ENCODE measurements at places on chromosomes 4 and X.
A peak's percentile ranks its signal among the peaks of the same experiment; 100 is the strongest.

GRCh38 chrX:63327788-63328187 lies 23.3 kb downstream of the SPIN4 start:
- DNase-seq: no peak

DNA sequence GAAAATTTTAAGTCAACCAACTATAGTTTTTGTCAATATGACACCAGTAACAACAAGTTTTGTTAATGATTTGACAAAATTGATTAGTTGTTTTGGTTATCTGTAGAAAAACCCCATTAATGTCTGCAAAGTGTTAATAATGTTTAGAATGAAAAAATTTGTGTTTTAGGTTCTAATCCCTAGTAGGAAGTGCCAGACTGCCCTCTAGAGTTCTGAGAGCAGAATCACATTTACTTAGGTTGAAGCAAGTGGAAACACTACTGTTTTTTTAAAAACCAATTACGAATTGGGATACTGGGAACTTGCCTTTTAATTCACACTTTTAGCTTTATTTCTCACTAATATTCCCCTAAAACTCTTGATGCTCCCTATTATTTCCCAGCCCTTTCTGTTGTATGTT lies 101.1 kb upstream of the CYLC1 start:
- DNase-seq: no peak

GRCh38 chrX:7132335-7133049 lies 15.0 kb upstream of the STS start:
- DNase-seq: peak; percentile 8

DNA sequence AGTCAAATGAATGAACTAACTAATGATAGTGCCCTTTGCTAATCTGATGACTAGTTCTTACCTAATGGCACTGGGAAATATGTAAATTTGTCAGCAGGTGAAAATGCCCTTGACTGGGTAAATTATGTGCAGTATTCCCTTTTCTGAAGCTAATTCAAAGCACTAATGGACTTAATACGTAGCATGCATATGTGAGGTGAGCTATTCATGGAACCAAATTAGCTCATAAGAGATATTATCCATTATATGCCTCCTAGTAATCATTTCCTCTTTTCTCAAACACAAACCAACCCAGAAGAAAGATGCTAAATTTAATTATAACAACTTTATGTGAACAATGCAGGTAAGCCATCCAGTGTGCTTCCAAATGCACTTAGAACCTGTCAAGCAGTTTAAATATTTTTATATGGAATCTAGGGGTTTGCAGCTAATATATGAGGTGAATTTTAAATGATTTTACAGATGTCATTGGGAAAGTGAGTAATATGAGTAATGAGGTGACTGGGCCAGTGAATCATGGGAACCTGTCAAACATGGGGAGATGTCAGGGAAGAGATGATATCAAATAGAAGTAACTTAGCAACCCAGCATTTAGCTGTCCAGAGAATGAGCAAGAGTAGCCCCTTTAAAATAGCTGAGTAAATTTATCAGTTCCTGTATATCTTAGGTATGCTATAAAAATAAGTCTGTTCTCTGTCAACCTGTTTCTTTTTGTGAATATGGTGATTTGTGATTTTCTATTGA lies 315.0 kb downstream of the AFF2 start:
- no peak for DNase-seq

- DNase-seq: no peak
These were observed 12.4 kb downstream of the TNIP2 start for GRCh38 chr4:2743518-2744445.

DNA sequence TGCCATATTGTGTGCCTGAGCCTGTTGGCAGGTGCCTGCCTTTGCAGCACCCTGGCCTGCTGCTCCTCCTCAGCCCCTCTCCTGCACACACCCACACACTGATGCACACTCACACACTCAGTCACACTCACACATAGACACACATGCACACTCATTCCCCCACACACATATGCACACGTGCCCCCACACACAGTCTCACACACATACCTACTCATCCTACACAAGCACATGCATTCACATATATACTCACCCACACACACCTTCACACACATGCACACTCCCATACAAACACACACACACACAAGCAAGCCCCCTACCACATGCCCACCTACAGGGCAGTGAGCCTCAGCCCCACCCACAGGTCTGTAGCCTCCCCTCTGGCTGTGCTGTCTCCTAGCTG lies 245.0 kb downstream of the EVC2 start:
- DNase-seq: no peak

DNA sequence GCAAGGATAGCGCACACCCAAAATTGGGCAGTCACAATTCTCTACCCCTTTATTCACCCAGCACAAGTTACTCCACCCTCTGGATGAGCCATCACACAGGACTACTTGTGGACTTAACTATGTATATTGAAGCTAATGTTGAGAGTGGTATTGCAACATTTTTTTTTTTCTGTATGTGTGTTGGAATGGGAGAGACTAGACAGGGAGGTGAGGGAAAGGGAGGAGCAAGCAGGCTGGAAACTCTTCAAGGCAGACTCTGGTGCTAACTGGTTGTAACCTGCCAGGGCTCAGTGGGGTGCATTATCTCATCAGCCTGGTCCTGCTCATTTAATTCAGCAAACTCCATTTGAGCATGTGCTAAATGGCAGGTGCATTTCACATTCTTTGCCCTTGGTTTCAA lies 18.4 kb upstream of the CWH43 start:
- DNase-seq: no peak

GRCh38 chr4:2415881-2416563 lies 2.4 kb downstream of the ZFYVE28 start:
- no peak for DNase-seq

DNA sequence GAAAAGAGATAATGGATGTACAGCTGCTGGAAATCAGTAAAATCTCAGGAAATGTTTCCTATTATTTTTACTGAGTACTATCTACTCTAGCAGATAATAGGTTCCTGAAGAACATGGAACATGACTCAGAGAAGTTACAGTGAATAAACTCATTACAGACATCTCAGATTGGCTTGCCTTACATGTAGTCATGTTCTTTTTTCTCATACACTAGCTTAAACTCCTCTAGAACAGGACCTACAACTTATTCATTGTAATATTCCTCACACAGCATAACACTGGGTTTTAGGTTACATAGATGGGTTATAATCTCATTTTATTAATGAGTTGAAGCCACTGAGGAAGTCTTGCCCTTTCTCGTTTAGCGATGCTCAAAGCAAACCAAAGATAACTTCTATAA lies 86.9 kb upstream of the BMP2K start:
- no peak for DNase-seq

GRCh38 chr4:119627267-119628255 lies 1.0 kb downstream of the PDE5A start:
- DNase-seq: peak; percentile 53
